GM10248 (cell line): ENCODE measurements at places on chromosomes 6 and 20.

DNA sequence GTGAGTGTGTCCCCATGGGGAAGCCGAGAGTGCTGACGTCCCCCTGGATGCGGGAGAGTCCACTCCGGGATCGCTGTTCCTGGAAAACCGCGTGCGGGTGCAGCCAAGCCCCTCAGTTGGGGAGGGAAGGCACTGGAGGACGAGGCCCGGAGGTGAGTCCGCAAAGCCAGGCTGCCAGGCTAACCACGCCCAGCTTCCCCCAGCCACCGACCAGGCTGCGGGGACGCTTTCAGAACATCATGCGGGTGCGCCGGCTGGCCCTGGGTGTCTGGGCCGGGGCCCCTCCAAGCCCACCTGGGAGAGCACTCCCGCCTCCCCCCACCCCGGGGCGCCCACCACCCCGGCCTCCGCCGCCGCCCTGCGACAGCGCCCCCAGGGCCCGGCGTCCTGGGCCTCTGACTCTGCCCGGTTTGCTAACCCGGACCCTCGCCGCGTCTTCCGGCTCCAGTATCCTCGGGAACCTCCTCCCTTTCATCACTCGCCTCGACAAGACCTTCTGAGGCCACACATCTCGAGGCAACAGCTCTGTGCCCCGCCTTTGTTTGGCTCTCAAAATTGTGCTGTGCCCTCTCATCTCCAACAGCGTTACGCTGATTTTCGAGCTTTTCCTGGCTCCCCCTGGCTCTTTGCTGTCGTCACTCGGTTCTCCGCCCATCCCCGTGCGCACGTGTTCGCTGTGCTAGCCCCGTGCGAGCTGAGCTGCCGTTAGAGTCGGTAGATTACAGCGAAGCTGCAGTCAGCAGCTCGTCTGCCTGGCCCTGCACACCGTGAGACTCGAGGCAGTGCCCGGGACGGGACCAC lies 47.1 kb upstream of the ENTPD6 start:
- no peak for DNase-seq

DNA sequence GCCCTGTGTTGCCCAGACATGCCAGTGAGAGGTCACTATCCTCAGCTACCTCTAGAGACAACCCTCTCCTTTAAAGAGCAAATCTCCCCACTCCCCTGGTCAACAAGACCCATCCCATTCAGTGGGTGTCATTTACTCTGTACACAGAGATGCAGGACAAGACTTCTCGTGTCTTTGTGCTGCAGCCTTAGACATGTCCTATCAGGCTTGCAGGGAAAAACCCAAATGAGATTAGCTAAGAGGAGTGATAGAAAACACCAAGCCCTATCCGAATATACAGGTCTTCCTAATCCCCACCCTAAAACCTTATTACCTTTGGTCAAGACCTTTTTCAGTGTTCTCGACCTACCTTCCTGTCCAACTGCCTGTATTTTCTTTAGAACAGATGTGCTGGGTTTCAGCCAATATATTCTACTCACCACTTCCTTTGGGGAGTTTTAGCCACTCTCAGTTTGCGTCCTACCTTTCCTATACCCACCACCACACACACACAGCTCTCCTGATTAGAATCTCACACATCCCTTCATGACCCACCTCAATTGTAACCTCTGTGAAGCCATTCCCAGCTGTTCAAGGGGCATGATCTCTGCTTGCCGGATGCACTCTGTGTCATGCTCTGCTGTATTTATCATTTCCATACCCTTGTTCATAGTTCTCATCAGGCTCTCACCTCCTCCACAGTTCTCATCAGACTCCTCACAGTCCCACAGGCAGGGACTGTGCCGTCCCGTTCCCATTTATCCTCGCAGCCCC lies 39.7 kb downstream of the TRAM2 start:
- DNase-seq, result peak; percentile 38

DNA sequence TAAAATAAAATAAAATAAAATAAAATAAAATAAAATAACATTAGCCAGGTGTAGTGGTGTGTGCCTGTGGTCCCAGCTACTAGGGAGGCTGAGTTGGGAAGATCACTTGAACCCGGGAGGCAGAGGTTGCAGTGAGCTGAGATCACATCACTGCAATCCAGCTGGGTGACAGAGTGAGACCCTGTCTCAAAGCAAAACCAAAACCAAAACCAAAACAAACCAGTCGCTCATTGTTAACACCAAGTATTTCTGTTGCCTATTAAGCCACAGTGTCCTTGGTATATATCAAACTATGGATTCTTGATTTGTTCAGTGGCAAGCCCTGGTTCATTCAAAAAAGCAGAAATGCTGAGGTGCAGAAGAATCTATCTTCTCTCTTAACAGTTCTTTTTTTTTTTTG lies 65.7 kb downstream of the PYGB start:
- no peak for DNase-seq

DNA sequence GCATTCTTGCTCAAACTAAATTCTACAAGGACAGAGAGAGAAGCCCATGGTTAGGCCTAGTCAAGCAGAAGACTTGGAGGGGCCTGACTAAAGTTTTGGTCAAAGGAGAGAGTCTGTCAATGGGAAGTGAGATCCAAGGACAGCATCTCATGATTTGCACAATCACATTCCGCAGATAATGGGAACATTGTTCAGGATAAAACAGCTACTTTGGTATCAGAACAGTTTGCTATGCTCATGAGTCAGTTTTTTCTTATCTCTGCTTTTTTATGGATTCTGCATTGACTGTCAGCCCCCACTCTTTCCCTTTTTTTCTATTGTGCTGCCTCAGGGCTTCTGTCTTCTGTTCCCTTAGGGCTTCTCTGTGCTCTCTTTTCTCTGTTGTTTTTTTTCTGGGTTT lies 28.6 kb downstream of the AKAP7 start:
- DNase-seq, result no peak

GRCh38 chr6:116390581-116390980 lies 19.8 kb downstream of the DSE start:
- DNase-seq, result peak; percentile 34

GRCh38 chr6:72649032-72649984 lies 27.4 kb downstream of the KCNQ5 start:
- DNase-seq, result no peak

DNA sequence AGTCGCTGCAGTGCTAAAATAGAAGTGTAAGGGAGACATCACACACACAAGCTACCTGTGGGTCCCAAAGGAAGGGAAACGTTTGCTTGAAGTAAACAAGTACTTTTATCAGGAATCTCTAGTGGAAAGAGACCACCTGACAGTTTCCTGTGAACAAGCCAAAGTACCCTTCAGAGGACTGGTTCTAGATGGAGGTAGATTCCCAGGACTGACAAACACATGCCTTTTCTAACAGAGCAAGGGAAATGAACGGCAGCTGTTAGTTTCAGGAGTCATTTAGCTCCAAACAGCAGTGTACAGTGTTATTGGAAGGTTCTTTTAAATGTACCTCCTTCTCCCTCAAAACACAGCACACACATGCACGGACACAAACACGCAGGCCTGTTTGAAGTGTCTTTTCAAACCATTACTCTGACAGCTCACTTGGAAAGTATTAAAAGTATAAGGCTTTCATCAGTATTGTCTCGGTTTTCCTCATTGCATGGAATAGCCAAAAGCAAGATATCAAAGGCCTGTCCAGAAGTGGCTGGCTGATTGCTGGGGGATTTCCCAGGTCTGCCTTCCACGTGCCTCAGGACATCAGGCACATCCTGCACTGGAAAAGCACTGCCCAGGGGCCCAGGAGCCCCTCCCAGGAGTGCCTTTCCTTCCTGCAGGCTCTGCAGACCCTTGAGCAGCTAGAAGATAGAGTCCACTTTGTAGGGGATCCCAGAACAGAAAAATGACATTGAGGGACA lies 393.2 kb upstream of the SOX4 start:
- no peak for DNase-seq

GRCh38 chr6:105550955-105551620 lies 148.2 kb upstream of the PREP start:
- DNase-seq, result no peak

- no peak for DNase-seq
Measured at GRCh38 chr6:27867945-27868300, 44.3 kb downstream of the OR2B2 start.

DNA sequence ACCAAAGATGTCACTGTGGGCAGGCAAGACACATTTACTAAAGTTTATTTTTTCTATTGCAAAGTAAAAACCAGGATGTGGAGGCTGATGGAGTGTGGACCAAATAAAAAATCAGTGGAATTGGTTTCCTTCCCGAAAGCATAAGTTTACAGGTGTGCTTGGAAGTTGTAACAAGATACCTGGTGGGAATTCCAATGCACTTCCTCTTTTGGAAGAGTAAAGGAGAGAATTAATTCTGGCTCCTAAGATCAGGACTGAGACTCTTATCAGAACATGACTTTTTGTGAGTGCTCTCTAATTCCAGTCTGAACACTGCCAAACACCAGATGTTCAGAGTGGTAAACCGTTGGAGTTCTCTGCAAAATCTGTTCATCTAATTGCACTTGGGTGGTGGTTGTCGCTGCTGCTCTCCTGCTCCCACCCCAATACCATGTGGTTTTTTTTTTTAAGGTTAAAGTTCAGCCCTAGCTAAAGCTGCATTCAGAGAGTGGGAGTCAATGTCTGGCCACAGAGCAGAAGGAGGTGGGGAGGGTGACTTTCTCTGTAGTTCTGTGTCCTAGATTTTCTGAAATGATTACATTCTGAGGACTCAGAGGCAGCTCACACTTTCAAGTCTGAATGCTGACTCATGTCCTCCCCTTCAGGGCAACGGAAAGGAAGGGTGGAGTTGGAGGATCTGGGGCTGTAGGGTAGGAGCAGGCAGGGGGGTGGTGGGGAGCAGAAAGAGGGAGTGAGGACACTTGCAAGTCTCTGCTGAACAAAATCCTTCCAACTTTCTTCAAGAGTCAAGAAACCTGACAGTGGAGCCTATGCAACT lies 275.8 kb upstream of the PRDM1 start:
- DNase-seq, result no peak

DNA sequence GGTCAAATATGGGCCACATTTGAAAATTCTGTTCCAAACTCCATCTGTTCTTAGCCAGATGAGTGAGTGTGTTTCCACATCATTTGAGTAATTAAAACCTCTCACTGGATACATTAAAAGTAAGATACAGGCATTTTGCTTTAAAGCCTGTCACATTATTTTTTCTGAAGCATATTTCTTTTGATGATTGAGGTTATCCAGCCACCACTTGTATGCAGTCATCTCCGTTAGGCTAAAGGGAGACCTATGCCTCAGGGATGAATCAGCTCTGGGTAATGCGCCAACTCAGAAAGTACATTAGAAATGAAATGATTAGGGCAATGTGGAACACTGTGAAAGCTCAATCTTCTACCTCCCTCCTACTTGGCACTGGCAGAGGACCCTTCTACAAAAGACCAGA lies 90.7 kb downstream of the SNAP25 start:
- DNase-seq, result no peak

DNA sequence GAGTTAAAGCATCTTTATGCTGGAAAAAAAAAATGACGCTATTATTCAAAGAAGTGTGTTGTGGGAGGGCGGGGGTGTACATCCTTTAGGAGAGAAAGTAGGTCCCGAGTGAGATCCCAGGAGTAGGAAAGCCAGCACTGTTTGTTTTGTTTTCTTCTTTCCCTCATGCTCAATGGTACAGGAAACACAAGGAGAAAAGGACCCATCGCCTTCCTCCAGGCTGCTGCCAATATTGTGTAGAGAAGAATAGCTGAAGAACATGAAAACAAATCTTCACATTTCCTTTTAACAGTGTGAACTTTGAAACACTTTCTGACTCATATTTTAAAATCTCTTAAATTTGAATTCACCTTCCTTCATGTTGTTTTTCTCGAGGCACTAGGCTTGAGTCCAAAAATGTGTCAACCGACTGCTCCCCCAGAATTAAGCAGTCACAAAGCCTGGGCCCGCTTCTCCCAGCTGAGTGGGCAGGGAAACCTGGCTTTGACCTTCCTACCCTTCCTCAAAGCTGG lies 22.3 kb downstream of the PPP1R16B start:
- DNase-seq, result no peak

GRCh38 chr6:104711371-104711770 lies 148.3 kb downstream of the HACE1 start:
- DNase-seq, result no peak

- DNase-seq, result no peak
Measured at GRCh38 chr20:8525017-8525343, 392.9 kb downstream of the PLCB1 start.

- DNase-seq, result no peak
Measured at GRCh38 chr6:21886542-21887151, 293.1 kb downstream of the SOX4 start.

- DNase-seq, result no peak
Measured at GRCh38 chr20:13786143-13786828, 1.5 kb downstream of the NDUFAF5 start.

DNA sequence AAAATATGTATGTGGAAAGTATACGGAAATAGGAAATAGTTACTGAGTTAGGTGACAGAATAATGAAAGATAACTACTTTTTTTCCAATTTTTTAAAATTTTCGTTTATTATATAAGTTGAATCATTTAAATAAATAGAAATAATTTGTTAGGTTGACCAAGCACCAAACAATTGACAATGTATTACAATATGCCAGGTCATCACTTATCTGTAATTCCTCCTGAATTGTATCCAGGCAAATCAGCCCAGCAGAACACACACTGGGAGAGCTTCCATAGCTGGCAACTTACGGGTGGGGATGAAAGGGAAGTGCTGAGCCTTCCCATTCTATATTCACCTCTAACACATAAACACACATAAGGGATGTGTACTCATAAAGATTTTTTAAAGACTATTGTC lies 40.7 kb downstream of the FAXC start:
- DNase-seq, result no peak

DNA sequence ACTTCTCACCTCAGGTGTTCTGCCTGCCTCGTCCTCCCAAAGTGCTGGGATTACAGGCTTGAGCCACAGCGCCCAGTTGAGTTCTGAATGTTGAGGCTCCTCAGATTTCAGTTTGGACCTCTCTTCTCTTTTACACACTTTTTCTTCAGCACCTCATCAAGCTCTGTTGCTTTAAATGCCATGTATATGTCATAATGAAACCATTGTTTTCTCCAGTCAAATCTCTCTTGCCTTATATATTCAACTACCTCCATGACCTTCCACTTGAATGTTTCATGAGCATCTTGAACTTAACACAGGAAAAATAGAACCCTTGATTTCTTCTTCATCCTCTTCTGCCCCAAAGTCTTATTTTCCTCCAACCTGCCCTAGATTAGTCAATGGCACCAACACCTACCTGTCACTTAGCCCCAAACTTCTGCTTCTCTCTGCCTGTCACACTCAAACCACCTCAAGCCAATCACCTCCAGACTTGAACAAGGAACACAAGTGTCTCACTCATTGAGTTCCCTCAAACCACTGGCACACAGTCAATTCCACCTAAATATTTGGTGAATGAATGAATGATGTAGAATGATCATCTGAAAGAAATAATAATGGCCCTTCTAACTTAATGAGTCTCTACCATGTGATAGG lies 161.0 kb upstream of the SGK1 start:
- no peak for DNase-seq

GRCh38 chr6:134039116-134039515 lies 13.3 kb downstream of the SLC2A12 start:
- no peak for DNase-seq

GRCh38 chr6:15239616-15240364 lies 6.1 kb upstream of the JARID2 start:
- DNase-seq, result no peak
